ENCODE measurements at places on chromosomes 3 and 15.

- no peak for DNase-seq
Measured at GRCh38 chr3:177966493-177966892, 569.7 kb upstream of the KCNMB2 start.

GRCh38 chr3:89494734-89495133 is 387.3 kb downstream of the EPHA3 start:
- no peak for DNase-seq

- no peak for DNase-seq
Measured at GRCh38 chr3:94020293-94020692, 8.1 kb downstream of the STX19 start.

GRCh38 chr3:54999159-54999558 is 71.3 kb upstream of the LRTM1 start:
- DNase-seq: no peak

- no peak for DNase-seq
Measured at GRCh38 chr3:170732660-170733245, 137.2 kb downstream of the RPL22L1 start.

GRCh38 chr3:126782536-126782935 is 78.5 kb downstream of the CHCHD6 start:
- DNase-seq: no peak

GRCh38 chr15:70113304-70113700 is 15.6 kb upstream of the TLE3 start:
- no peak for DNase-seq

- no peak for DNase-seq
Measured at GRCh38 chr15:64803526-64803925, 21.9 kb downstream of the PIF1 start.

DNA sequence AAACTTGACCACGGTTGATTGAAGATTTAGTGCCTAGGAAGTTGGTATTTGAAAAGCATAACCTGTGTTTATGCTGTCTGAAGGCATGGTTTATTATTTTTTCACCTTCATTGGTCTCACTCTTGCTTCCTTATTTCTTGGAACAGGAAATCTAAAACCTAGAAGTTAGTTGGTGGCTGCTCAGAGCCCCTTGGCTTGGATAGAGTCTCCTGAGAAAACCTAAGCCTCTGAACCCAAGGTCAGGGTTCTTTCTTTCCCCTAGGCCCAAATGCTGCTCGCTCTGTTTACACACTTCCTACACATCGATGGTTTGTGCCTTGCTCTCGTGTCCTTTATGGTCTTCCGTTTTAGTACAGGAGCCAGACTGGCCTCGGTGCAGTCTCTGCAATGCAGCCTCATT is 82.2 kb downstream of the TRAK1 start:
- DNase-seq: no peak

DNA sequence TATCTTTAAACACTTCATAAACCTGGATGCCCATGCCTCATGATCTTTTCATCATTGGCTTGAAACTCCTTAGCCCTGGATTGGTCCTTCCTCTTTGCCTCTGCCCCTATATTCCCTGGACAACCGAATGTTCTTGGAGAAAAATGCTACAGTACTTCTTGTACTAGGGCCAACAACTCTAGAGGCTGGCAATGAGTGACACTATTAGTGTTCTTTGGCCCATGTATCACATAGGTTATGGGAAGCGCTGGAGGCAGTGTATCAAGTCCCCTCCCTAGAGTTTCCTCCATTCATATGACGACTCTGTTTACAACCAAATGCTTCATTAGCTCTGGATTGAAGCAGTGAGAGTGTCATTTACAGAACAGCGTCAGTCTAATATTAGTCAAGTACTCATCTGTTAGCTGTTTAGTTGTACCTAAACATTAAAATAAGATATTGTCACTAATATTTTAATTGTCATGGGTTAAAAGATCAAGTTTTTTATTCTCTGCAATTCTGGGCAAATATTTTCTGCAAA is 66.4 kb upstream of the MYO5C start:
- no peak for DNase-seq

- no peak for DNase-seq
Measured at GRCh38 chr15:66884661-66885237, 180.7 kb upstream of the SMAD3 start.

GRCh38 chr15:61752001-61752400 is 308.2 kb downstream of the VPS13C start:
- no peak for DNase-seq

GRCh38 chr3:135556174-135556573 is 409.4 kb upstream of the PPP2R3A start:
- DNase-seq: no peak

- DNase-seq: no peak
Measured at GRCh38 chr3:74267588-74268184, 346.8 kb downstream of the CNTN3 start.

Data from cortex of kidney (tissue), 1 donor.